PC-9 (cell line): ENCODE measurements at places on chromosomes 1 and 21. TPM values are rescaled to one million over a fixed set of nuclear protein-coding genes. Genes with fewer than 3 reads are reported as not detected.

GRCh38 chr1:226651732-226652105 lies 87.4 kb downstream of the ITPKB start:
- no peak for DNase-seq
- no peak overlapping the region for H3K4me3 ChIP-seq
- no peaks in the 10 kb centered on the region for H3K36me3 ChIP-seq
- no peaks in the 10 kb centered on the region for H3K27me3 ChIP-seq
- H3K4me1 ChIP-seq, result peaks cover 3% of the 10 kb centered on the region
- no peak overlapping the region for H3K27ac ChIP-seq

GRCh38 chr1:184392779-184393522 lies 6.1 kb downstream of the C1orf21 start:
- peaks cover 10% of the 10 kb centered on the region; the same call in 1 of the 2 replicates for H3K4me1 ChIP-seq
- no peak for DNase-seq
- no peak overlapping the region for H3K27ac ChIP-seq

DNA sequence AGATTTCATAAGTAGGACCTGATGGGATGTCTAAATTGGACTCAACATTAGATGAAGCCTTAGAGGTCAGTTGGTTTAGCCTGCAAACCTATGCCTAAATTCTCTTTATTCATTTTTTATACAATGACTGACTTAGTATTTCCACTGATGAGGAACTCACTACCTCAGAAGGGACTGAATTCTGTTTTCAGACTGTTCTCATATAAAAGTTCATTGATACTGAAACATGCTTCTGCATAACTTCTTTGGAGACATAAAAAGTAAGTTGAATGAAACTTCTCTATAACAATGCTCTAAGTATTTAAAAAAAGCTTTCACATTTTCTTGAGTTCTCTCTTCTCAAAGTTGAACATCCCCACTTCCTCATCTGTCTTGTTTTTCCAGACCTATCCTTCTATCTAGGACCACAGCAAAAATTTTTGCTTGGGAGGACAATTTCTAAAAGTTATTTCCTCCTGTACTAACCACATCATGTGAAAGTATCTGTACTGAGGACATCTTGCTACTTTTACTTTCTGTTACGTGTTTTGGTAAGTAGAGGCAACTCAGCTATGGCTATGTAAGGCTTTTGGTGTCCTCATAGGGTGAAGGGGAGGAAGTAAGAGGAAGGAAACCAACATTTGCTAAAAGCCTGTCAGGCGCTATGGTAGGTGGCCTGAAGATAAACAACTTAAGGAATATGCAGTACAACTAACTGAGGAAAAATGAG lies 64.1 kb downstream of the USP24 start:
- DNase-seq, result no peak
- no peak overlapping the region for H3K4me3 ChIP-seq
- no peaks in the 10 kb centered on the region for H3K4me1 ChIP-seq
- H3K36me3 ChIP-seq, result peaks cover 44% of the 10 kb centered on the region
- H3K27me3 ChIP-seq, result no peaks in the 10 kb centered on the region
- no peak overlapping the region for H3K27ac ChIP-seq

DNA sequence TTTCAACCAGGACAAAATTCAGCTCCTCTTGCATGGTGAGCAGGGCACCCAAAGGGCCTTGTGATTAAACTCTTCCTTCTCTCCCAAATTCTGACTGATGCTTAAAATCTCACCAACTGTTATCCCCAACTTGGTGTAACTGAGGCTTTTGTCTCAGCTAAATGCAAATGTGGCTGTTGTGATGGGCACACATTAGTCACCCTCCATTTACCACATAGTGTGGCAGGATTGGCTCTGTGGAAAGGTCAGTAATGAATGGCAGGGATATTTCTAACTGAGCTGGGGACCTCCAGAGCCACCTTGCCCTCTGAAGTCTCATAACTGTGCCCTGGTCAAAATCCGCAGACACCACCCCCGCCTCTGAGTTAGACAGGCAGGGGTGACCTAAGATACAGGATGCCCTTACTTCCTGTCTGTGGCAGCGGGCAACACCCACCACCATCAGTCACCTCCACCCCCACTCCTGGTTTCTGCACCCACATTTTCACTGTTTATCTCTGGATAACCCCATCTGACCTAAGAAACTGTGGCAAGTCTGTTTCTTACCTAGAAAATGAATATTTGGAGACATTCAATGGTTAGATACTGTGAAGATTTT lies 25.4 kb upstream of the RGS16 start:
- no peak for DNase-seq
- no peak overlapping the region for H3K4me3 ChIP-seq
- H3K27me3 ChIP-seq, result no peaks in the 10 kb centered on the region
- H3K4me1 ChIP-seq, result peaks cover 22% of the 10 kb centered on the region
- no peak overlapping the region for H3K27ac ChIP-seq

- no peaks in the 10 kb centered on the region for H3K36me3 ChIP-seq
- no peaks in the 10 kb centered on the region for H3K4me1 ChIP-seq
- no peak for DNase-seq
- H3K4me3 ChIP-seq, result no peak overlapping the region
Observed at GRCh38 chr1:31977385-31978131, 36.1 kb upstream of the KHDRBS1 start.

- H3K4me3 ChIP-seq, result no peak overlapping the region
- no peak for DNase-seq
- H3K36me3 ChIP-seq, result no peaks in the 10 kb centered on the region
- no peak overlapping the region for H3K27ac ChIP-seq
- H3K4me1 ChIP-seq, result no peaks in the 10 kb centered on the region
Observed at GRCh38 chr21:44726826-44727225, 15.5 kb upstream of the TSPEAR start.

- DNase-seq, result peak; percentile 65
- H3K27ac ChIP-seq, result peak overlapping the region; percentile 100
- H3K4me1 ChIP-seq, result peaks cover 76% of the 10 kb centered on the region
- H3K27me3 ChIP-seq, result no peaks in the 10 kb centered on the region
- no peak overlapping the region for H3K4me3 ChIP-seq
- peaks cover 57% of the 10 kb centered on the region for H3K36me3 ChIP-seq
Observed at GRCh38 chr21:34807881-34808568, 139.2 kb downstream of the CLIC6 start.

DNA sequence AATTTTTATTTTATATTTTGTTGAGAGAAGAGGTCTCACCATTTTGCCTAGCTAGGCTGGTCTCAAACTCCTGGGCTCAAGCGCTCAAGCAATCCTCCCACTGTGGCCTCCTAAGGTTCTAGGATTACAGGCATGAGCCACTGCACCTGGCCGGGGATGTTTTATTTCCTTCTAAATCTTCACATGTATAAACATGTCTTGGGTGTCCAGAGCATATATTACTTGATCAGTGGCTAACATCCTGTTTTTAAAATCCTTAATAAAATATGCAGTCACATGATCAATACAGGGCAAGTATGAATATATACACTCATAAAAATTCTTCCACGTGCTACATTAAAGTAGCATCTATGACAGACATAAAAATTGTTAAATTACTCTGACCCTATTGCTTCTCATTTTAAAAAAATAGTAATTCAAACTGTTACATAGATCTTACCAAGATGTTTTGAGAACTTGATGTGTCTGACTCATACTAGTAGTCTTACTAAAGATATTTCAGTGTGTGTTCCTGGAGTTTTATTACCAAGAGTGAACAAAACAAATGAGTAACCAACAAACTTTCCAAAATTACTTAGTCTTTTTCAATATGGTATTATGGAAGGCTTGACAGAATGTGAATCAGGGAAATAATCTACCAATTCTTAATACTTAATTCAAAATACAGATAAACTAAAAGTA lies 222.5 kb downstream of the SLC45A1 start:
- no peak for DNase-seq
- no peak overlapping the region for H3K4me3 ChIP-seq
- no peaks in the 10 kb centered on the region for H3K27me3 ChIP-seq
- no peaks in the 10 kb centered on the region for H3K36me3 ChIP-seq

- H3K27me3 ChIP-seq, result no peaks in the 10 kb centered on the region
- H3K36me3 ChIP-seq, result no peaks in the 10 kb centered on the region
- H3K27ac ChIP-seq, result no peak overlapping the region
- no peak for DNase-seq
- no peaks in the 10 kb centered on the region for H3K4me1 ChIP-seq
Observed at GRCh38 chr1:196160066-196160795, 448.0 kb downstream of the KCNT2 start.

GRCh38 chr21:44406953-44407352 lies 48.4 kb upstream of the LRRC3 start:
- no peak overlapping the region for H3K4me3 ChIP-seq
- no peak overlapping the region for H3K27ac ChIP-seq
- H3K27me3 ChIP-seq, result no peaks in the 10 kb centered on the region
- no peak for DNase-seq
- no peaks in the 10 kb centered on the region for H3K36me3 ChIP-seq

- peaks cover 60% of the 10 kb centered on the region for H3K4me1 ChIP-seq
- H3K27ac ChIP-seq, result peak overlapping the region; percentile 83
- H3K36me3 ChIP-seq, result no peaks in the 10 kb centered on the region
- peak; percentile 50 for DNase-seq
- H3K4me3 ChIP-seq, result peak overlapping the region; percentile 43
- no peaks in the 10 kb centered on the region for H3K27me3 ChIP-seq
Observed at GRCh38 chr1:174874331-174875053, 125.3 kb upstream of the CACYBP start.

GRCh38 chr21:27480841-27481261 lies 514.0 kb upstream of the ADAMTS5 start:
- H3K27me3 ChIP-seq, result no peaks in the 10 kb centered on the region
- DNase-seq, result no peak

- DNase-seq, result no peak
- H3K27me3 ChIP-seq, result no peaks in the 10 kb centered on the region
- no peaks in the 10 kb centered on the region for H3K36me3 ChIP-seq
Observed at GRCh38 chr1:215544566-215544965, 22.5 kb upstream of the KCTD3 start.

DNA sequence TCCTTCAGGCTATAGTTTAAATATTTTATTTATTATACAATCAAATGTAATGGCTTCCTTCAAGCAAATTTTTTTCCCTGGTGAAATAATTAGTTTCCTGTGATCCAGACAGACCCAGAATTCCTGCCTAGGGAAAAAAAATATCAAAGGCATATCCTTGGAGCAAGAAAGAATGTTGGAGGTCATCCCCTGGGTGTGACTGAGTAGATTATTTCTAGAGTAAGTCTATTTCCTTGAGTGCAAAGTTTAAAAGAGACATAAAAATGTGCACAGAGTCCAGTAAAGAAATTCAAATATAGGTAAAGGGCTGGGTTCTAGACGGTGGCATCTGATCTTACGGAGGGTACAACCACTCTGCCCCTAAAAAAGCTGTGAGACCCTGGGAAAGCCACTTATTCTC lies 32.2 kb upstream of the SAMD13 start:
- DNase-seq, result no peak
- peaks cover 51% of the 10 kb centered on the region for H3K4me1 ChIP-seq
- no peaks in the 10 kb centered on the region for H3K36me3 ChIP-seq
- H3K4me3 ChIP-seq, result no peak overlapping the region

GRCh38 chr21:38228537-38228936 lies 28.3 kb upstream of the KCNJ15 start:
- no peak overlapping the region for H3K4me3 ChIP-seq
- no peak overlapping the region for H3K27ac ChIP-seq
- no peaks in the 10 kb centered on the region for H3K36me3 ChIP-seq
- H3K27me3 ChIP-seq, result no peaks in the 10 kb centered on the region
- no peak for DNase-seq

- peak; percentile 53 for DNase-seq
- H3K36me3 ChIP-seq, result no peaks in the 10 kb centered on the region
- no peak overlapping the region for H3K4me3 ChIP-seq
- H3K4me1 ChIP-seq, result no peaks in the 10 kb centered on the region
- no peaks in the 10 kb centered on the region for H3K27me3 ChIP-seq
- no peak overlapping the region for H3K27ac ChIP-seq
Observed at GRCh38 chr21:25385911-25386474, 221.3 kb downstream of the MRPL39 start.

DNA sequence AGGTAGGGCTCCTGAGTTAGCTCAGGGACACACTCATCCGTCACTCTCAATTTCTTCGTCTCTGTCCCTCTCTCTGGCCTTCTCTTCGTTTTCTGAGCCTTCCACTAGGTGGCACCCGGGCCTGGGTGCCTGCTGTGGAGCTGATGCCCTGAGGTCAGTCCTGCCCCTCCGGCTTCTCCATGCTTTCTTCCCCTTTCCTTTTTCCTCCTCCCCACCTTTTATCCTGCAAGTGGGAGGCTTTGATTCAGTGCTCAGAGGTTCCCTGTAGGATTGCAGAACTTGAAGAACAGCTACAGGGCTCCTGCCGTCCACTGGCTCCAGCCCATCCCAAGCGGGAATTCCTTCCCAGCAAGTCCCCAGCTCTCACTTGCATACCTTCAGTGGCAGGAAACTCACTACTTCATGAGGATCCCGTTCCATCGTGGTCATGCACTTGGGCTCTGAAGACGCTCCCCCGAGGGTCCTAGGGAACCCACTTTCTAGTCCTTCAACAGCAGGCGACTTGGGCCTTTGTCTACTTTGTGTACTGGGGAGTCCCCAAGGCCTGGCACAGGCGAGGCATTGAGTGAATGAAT lies 45.6 kb downstream of the SRRM1 start:
- H3K27me3 ChIP-seq, result no peaks in the 10 kb centered on the region
- no peak overlapping the region for H3K27ac ChIP-seq
- no peaks in the 10 kb centered on the region for H3K36me3 ChIP-seq
- peak; percentile 66 for DNase-seq
- H3K4me1 ChIP-seq, result peaks cover 6% of the 10 kb centered on the region; the same call in 1 of the 2 replicates

DNA sequence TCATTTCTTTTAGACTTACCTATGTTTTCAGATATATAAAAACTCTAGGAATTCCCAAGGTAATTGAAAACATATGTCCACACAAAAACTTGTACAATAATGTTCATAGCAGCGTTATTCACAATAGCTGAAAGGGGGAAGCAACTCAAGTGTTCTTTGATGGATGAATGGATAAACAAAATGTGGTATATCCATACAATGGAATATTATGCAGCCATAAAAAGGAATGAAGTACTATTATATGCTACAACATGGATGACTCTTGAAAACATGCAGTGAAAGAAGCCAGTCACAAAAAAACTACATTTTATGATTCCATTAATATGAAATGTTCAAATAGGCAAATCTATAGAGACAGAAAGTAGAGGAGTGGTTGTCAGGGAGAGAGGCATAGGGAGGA lies 62.2 kb upstream of the WDR26 start:
- no peak overlapping the region for H3K4me3 ChIP-seq
- H3K36me3 ChIP-seq, result no peaks in the 10 kb centered on the region
- DNase-seq, result no peak
- H3K27ac ChIP-seq, result peak overlapping the region; percentile 99

PSRC1 gene
- 26.4 and 28.6 TPM in 2 replicates for total RNA-seq

ETV3L gene
- total RNA-seq, result not detected in 2 replicates

CASZ1 gene
- total RNA-seq, result 15.2 and 18.9 TPM in 2 replicates

PGLYRP4 gene
- not detected in 2 replicates for total RNA-seq

FCGR2B gene
- total RNA-seq, result not detected in 2 replicates

OVAAL gene
- not detected in 2 replicates for total RNA-seq

BSND gene
- 0.09 TPM in 1 of 2 replicates, not detected in the other for total RNA-seq

LCE2C gene
- not detected in 2 replicates for total RNA-seq

NEGR1 gene
- total RNA-seq, result 0.23 and 0.44 TPM in 2 replicates
